ENCODE measurements at places on chromosomes 1 and 21.

DNA sequence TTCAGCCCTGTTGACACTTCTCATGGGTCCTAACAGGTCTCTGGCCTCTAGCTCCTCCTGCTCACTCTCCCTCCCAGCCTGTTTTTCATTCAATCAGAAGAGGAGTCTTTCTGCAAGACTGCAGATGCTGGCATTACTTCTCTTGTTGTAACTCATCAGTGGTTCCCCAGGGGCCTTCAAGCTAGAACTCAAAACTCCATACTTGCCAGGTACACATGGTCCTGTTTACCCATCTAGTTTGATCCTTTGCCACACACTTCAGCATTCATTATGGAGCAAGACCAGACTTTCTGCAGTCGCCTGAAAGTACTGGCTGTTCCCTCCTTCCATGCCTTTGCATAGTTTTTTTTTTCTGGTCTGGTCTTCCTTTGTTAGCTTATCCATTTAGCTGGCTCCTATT lies 47.9 kb downstream of the SERBP1 start:
- DNase-seq: no peak

GRCh38 chr1:66502086-66502485 lies 31.9 kb upstream of the SGIP1 start:
- no peak for DNase-seq

- peak; percentile 27 for DNase-seq
These were observed 21.0 kb upstream of the TDRD10 start for GRCh38 chr1:154481053-154481452.

DNA sequence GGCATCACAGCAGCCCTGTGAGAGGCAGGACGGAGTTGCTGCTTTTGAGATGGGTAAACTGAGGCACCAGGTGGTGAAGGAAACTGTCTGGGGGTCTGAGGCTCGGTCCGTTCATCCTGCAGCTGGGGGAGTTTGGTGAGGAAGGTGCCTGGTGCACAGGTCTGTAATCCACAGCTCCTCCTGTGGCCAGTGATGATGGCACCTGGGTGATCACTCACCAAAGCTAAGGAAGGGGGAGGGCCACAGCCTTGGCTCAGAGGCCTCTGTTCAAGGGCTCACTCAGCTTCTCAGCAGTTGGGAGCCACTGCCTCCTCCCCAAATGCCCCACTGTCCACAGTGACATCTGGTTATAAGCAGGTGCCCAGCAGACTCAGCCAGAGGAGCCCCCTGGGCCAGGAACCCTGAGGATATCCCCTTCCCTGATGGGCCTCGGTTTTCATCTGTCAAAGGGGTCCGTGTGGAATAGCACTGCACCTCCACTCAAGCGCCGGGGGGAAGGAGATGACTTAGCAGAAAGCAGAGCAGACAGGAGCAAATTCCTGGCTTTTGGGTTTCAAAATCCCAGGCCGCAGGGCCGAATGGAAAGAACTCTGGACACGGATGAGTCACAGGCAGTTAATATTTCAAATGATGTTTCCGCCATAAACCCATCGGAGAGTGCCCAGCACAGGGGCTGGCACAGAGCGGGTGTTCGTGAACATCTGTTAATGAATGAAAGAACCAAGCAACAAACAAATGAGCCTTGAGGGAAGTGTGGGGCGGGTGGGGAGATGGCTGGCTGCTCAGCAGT lies 82.8 kb downstream of the DMRTB1 start:
- DNase-seq: no peak

DNA sequence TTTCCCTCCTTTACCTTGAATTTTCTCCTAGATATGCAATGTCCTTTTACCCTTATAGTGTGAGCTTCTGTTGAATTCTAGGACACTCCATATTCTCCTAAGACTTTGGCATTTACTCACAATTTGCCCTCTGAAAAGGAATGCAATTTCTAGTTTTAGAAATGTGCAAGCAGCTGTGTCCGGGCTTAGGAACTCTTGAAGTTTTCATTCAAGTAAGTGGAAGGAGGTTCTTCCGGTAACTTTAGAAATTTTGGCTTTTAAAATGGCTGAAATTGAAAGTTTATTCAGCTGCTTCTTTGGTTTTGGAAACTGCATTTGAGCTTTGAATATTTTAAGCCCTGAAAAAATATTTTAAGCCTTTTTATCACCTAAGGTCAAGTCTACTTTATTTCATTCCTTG lies 56.3 kb downstream of the DPH5 start:
- no peak for DNase-seq

DNA sequence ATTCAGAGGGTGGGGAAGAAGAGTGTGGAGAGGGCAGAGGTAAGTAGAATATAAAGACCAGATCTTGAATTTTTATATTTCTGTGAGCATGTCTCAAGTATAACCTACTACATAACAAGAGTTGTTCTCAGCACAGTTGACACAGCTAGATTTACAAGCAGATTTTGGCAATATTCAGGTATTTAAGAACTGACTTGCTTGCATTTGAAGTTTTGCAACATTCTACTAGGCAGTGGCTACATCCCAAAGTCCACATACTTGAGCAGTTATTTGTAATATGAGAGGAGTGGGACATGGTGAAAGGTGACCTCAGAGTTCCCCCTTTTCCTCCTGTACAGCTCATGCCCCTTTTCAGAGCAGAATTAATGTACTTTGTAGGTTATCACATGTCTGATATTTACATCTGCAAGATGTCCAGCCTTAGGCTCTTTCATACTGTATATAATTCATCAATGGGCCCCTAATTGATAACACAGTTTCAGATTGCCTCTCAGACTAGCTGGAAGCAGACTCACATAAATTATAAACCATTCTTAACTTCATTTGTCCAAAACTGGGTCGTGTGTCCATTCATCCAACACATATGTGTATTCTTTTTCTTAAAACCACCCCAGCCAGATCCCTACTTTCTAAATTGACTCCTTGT lies 136.7 kb upstream of the RAVER2 start:
- DNase-seq: no peak

GRCh38 chr21:21675601-21676000 lies 677.4 kb downstream of the NCAM2 start:
- no peak for DNase-seq

Measured in GF-D8 (cell line).